ENCODE measurements at places on chromosomes 4 and X. TPM values are rescaled to one million over a fixed set of nuclear protein-coding genes. Genes with fewer than 3 reads are reported as not detected.

Gene DMRTC1B
- total RNA-seq = not detected

DNA sequence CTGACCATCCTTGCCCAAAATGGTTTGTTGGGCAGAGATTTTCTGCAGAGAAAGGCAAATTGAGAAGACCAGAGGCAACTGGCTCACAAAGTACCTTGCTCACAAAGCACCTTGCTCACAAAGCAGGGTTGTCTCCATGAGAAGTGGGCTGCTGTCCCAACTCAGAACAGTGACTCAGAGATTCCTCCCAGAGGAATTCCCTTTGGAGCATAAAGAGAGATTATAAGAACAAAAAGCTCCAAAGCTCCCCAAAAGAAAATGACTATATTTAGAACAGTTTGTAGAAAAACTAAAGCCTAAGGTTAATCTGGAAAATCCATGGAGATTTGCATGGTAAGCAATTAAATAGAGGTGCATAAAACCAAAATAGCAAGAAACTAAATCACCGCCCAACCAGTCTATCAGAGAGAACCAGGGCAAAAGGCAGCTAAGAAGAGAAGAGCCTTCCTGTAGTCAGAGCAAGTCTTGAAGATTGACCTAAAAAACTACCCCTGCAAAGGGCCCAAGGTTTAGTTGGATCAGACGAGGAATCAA is 731.4 kb downstream of the FAT4 start:
- no peaks in the 10 kb centered on the region for H3K36me3 ChIP-seq
- H3K4me3 ChIP-seq = no peak overlapping the region
- no peaks in the 10 kb centered on the region for H3K4me1 ChIP-seq
- H3K27me3 ChIP-seq = no peaks in the 10 kb centered on the region

- no peak overlapping the region for H3K27ac ChIP-seq
- no peak for DNase-seq
- no peak overlapping the region for H3K4me3 ChIP-seq
- H3K27me3 ChIP-seq = no peaks in the 10 kb centered on the region
- no peaks in the 10 kb centered on the region for H3K36me3 ChIP-seq
- no peaks in the 10 kb centered on the region for H3K4me1 ChIP-seq
These were observed 84.5 kb upstream of the DKK2 start for GRCh38 chr4:107120661-107121060.

- H3K27me3 ChIP-seq = no peaks in the 10 kb centered on the region
- H3K4me3 ChIP-seq = no peak overlapping the region
- DNase-seq = no peak
These were observed 5.3 kb downstream of the MTM1 start for GRCh38 chrX:150573702-150574101.

- DNase-seq = no peak
- no peak overlapping the region for H3K4me3 ChIP-seq
- H3K4me1 ChIP-seq = no peaks in the 10 kb centered on the region
- peaks cover 41% of the 10 kb centered on the region for H3K27me3 ChIP-seq
These were observed 2.2 kb upstream of the NKX1-1 start for GRCh38 chr4:1408418-1408817.

GRCh38 chrX:46918434-46918833 is 6.2 kb downstream of the JADE3 start:
- H3K27me3 ChIP-seq = no peaks in the 10 kb centered on the region
- no peak overlapping the region for H3K27ac ChIP-seq
- no peaks in the 10 kb centered on the region for H3K36me3 ChIP-seq
- no peaks in the 10 kb centered on the region for H3K4me1 ChIP-seq
- H3K4me3 ChIP-seq = no peak overlapping the region
- DNase-seq = no peak

DNA sequence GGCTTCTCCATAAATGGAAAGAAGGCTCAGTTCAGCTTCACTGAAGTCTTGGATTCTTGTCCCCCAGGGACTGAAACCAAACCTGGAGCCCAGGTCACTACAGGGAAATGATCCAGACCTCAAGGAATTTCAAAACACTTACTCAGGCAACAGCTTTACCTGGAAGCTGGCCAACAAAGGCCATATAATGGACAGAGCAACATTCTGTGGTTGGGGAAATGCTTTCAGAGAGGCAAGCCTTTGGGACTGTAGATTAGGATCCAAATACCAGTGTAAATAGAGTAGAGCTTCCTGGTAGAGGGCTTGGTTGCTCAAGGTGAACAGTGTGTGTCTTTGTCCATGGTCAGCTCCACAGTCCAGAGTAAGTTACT is 57.0 kb upstream of the PROM1 start:
- no peaks in the 10 kb centered on the region for H3K36me3 ChIP-seq
- DNase-seq = peak; percentile 73
- no peak overlapping the region for H3K27ac ChIP-seq

GRCh38 chr4:56880572-56880971 is 27.1 kb upstream of the REST start:
- DNase-seq = no peak
- no peak overlapping the region for H3K4me3 ChIP-seq
- no peaks in the 10 kb centered on the region for H3K4me1 ChIP-seq
- no peaks in the 10 kb centered on the region for H3K36me3 ChIP-seq

DNA sequence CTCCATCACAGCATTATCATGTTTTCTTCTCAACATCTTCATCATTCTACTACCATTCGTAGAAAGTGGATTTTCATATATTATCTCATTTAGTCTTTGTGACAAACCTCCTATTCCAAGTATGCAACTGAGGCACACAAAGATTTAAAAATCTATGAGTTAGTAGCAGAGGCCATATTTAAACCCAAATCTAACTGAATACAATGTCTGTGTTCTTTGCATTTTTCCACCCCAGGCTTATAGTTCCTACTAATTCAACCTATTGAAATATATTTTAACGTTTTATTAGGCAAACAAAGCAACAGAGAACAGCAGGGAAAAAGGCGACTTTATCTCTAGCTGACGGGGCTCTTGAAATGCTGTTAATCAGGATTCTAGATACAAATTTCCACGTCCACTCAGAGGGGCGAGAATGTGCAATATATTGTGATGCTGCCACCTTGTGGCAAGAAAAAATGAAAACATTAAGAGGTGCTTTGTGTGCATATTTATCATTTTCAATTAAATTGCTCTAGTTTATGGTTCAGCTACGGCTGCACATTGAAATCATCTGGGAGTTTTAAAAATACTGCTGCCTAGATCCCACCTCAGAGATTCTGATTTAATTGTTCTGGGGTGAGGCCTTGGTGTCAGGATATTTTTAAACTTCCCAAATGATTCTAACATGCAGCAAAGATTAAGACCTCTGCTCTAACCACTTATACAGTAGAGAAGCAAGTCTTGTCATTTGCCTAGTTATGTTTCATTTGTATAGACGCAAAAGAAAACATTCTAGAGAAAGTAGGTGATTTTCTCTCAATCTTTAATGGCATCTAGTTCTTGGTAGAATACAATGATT is 315.9 kb downstream of the MAPK10 start:
- no peaks in the 10 kb centered on the region for H3K4me1 ChIP-seq
- H3K27ac ChIP-seq = no peak overlapping the region
- H3K4me3 ChIP-seq = no peak overlapping the region
- no peaks in the 10 kb centered on the region for H3K27me3 ChIP-seq
- no peaks in the 10 kb centered on the region for H3K36me3 ChIP-seq

Gene CXCL6
- 0.77 TPM for total RNA-seq

Gene DUX4
- total RNA-seq = not detected

DNA sequence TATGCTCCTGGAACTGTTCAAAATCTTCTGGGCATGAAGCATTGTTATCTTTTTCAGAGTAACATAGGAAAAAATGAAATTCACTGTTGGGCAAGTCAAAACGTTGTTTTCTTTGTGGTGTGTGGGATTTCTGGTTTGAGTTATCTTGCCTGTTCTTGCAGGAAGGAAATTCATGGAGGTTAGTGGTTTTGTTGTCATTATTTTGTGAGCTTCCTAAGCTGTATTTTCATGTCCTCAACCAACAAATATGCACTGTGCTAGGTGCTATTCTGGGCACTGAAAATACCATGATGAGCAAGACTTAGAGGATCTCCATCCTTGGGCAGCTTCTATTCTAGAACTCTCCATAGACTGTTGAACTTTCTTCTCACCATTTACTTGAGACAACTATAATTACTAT is 16.9 kb downstream of the SPINK2 start:
- H3K4me1 ChIP-seq = no peaks in the 10 kb centered on the region
- no peak for DNase-seq
- no peaks in the 10 kb centered on the region for H3K36me3 ChIP-seq
- no peak overlapping the region for H3K27ac ChIP-seq

DNA sequence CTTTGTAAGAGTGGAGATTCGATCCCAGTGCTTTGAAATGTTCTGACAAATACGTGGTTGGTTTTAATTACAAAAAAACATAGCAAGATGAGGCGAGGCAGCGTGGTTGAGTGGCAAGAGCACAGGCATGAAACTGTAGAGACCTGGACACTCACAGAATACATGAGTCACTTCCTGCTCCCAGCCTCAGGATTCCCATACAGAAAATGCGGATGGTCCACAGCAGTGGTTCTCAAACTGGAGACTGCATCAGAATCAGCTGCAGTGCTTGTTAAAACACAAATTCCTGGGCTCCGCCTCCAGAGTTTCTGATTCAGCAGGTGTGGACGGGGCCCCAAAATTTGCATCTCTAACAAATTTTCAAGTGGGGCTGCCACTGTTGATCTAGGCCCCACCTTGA is 10.1 kb downstream of the OTOP1 start:
- no peak for DNase-seq
- H3K36me3 ChIP-seq = no peaks in the 10 kb centered on the region
- H3K27ac ChIP-seq = no peak overlapping the region
- H3K4me1 ChIP-seq = no peaks in the 10 kb centered on the region
- H3K27me3 ChIP-seq = no peaks in the 10 kb centered on the region

GRCh38 chrX:116272322-116272721 is 101.8 kb downstream of the AGTR2 start:
- no peaks in the 10 kb centered on the region for H3K4me1 ChIP-seq
- no peak overlapping the region for H3K4me3 ChIP-seq
- no peaks in the 10 kb centered on the region for H3K27me3 ChIP-seq
- no peak overlapping the region for H3K27ac ChIP-seq
- H3K36me3 ChIP-seq = no peaks in the 10 kb centered on the region
- DNase-seq = peak; percentile 88

GRCh38 chr4:8198906-8199593 is at the start of gene SH3TC1:
SH3TC1 (plus strand) TSS chr4:8199290; CDS start chr4:8205195, 5,905 bp downstream.
- H3K27me3 ChIP-seq = no peaks in the 10 kb centered on the region
- H3K4me3 ChIP-seq = peak within 1 kb of the TSS; percentile 38

DNA sequence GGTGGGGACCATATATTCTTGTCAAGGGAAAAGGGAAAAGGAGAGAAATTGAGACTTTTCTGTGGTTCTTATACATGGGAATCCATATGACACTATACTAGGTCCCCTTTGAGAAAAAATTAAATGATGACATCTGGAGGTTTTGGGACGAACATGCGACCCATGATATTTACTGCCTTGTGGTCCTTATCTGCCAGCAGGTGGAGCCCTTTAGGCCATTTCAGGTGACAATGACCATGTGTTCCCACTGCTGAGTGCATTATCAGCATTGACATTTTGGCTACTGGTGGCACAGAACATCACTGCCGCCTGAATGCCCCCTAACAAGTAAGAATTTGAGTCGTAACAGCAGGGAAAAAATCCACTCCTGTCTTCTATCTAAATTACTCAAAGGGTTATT is 843.4 kb downstream of the FSTL5 start:
- H3K4me3 ChIP-seq = no peak overlapping the region
- H3K27ac ChIP-seq = no peak overlapping the region
- H3K4me1 ChIP-seq = no peaks in the 10 kb centered on the region
- peak; percentile 20 for DNase-seq
- H3K27me3 ChIP-seq = no peaks in the 10 kb centered on the region
- H3K36me3 ChIP-seq = no peaks in the 10 kb centered on the region

- no peak overlapping the region for H3K4me3 ChIP-seq
- H3K27ac ChIP-seq = no peak overlapping the region
- peaks cover 7% of the 10 kb centered on the region for H3K4me1 ChIP-seq
- no peaks in the 10 kb centered on the region for H3K27me3 ChIP-seq
- DNase-seq = no peak
- H3K36me3 ChIP-seq = no peaks in the 10 kb centered on the region
These were observed 3.0 kb downstream of the CISD2 start for GRCh38 chr4:102871772-102872171.

Gene MPP1
- 19.0 TPM for total RNA-seq

Gene TBC1D19
- 132 TPM for total RNA-seq

Gene TMEM255A
- under 0.01 TPM for total RNA-seq

GRCh38 chr4:22071749-22072148 is 123.2 kb upstream of the KCNIP4 start:
- H3K4me3 ChIP-seq = no peak overlapping the region
- H3K27ac ChIP-seq = no peak overlapping the region
- DNase-seq = no peak
- H3K36me3 ChIP-seq = no peaks in the 10 kb centered on the region

DNA sequence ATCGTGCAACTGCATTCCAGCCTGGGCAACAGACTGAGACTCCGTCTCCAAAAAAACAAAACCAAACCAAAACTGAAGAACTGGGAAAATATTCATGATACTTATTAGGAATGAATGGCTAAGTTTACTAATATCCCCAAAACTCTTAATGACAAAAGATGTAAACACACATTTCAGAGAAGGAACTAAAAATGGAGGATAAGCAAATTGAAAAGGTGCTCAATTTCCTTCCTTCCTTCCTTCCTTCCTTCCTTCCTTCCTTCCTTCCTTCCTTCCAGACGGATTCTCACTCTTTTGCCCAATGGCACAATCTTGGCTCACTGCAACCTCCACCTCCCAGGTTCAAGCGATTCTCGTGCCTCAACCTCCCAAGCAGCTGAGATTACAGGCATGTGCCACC is 44.4 kb upstream of the CDKN2AIP start:
- no peaks in the 10 kb centered on the region for H3K27me3 ChIP-seq
- no peak overlapping the region for H3K4me3 ChIP-seq
- no peak for DNase-seq
- no peaks in the 10 kb centered on the region for H3K36me3 ChIP-seq
- peaks cover 3% of the 10 kb centered on the region for H3K4me1 ChIP-seq
- H3K27ac ChIP-seq = no peak overlapping the region

DNA sequence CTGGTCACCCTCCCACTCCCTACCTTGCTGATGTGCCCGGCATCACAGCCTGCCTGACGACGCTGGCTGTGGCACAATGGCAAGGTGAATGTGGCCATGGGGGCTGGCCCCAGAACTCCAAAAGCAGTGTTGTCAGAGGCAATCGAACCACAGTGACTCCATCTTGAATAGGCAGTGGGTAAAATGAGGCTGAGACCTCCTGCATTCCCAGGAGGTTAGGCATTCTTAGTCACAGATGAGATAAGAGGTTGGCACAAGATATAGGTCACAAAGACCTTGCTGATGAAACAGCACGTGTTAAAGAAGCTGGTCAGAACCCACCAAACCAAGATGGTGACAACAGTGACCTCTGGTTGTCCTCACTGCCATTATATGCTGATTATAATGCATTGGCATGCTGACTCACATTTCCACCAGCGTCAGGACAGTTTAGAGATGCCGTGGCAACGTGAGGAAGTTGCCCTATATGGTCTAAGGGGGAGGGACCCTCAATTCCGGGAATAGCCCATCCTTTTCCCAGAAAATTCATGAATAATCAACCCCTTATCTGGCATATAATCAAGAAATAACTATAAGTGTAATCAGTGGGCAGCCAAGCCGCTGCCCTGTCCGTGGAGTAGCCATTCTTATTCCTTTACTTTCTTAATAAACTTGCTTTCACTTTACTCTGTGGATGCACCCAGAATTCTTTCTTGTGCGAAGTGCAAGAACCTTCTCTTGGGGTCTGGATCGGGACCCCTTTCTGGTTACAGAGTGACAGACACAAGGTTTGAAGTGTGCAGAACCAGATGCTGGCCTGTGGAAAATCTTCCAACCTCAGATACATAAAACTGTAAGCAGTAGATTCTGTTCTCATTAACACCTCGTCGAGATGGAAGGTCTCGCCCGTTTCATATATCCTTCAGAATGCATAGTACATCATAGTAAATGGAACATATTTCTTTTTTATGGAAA is 26.8 kb upstream of the CLDN24 start:
- H3K4me3 ChIP-seq = no peak overlapping the region
- peak overlapping the region; percentile 87 for H3K27ac ChIP-seq
- H3K27me3 ChIP-seq = no peaks in the 10 kb centered on the region
- peaks cover 16% of the 10 kb centered on the region for H3K4me1 ChIP-seq
- DNase-seq = peak; percentile 96

All from fibroblast of lung (primary cell).